ENCODE measurements at places on chromosomes 1 and 21.
A peak's percentile ranks its signal among the peaks of the same experiment; 100 is the strongest.

DNA sequence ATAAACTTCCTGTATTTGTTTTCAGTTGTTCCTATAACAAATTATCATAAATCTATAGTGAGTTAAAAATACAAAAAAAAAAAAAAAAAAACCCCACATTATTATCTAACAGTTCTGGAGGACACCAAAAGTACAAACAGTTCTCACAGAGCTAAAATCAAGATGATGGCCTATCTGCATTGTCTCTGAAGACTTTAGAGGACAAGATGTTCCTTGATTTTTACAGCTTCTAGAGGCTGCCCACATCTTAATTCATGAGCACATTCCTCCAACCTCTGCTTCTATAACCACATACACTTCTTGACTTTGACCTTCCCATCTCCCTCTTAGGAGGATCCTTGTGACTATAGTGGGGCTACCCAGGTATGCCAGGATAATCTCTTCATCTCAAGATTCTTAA is 806.1 kb downstream of the LTN1 start:
- DNase-seq: no peak

- no peak for DNase-seq
Measured at GRCh38 chr1:100246738-100247137, 2.9 kb downstream of the DBT start.

DNA sequence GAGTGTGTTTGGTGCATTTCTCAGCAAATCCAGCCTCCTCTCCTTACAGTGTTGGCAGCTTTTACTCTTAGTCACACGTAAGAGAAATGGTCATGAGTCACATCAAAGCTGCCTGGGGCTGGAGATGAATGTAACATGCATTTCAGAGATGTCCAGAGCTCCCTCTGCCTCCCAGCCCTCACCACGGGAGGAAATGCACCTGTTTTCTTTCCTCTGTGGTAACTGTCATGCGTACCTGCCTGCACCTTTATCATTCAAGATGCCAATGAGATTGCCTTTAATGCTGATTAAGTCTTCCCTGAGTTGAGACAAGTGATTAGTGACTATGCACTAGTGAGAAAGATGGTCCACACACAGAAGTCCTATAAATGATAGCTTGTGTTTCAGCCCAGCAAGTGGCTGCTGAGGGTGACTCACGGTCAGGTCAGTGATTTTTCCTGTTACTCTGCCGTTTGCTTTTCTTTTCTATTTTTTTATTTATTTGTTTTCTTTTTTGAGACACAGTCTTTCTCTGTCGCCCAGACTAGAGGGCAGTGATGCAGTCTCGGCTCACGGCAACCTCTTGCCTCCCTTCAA is 277.3 kb upstream of the FMN2 start:
- no peak for DNase-seq

DNA sequence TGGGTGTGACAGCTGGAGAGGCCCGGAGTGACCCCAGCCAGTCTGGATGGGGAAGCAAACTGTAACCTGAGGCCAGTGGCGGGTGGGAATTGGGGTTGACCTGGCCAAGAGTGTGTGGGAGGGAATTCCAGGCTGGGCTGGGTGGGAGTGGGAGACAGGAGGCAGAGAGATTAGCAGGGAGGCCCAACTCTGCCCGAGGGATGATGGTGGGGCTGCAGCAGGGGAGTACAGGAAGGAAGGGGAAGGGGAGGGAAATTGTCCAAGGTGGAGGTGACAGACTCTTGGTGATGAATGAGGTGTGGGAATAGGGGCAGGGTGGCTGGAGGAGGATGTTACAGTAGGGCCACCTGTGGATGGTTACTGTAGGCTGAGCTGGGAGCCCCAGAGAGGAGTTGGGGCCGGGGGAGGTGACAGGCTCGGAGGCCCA is 40.4 kb downstream of the HUNK start:
- DNase-seq: peak; percentile 62

- DNase-seq: peak; percentile 68
Measured at GRCh38 chr1:93328809-93329760, 16.6 kb upstream of the DR1 start.

GRCh38 chr1:22133247-22133930 is 9.5 kb downstream of the WNT4 start:
- DNase-seq: peak; percentile 77

DNA sequence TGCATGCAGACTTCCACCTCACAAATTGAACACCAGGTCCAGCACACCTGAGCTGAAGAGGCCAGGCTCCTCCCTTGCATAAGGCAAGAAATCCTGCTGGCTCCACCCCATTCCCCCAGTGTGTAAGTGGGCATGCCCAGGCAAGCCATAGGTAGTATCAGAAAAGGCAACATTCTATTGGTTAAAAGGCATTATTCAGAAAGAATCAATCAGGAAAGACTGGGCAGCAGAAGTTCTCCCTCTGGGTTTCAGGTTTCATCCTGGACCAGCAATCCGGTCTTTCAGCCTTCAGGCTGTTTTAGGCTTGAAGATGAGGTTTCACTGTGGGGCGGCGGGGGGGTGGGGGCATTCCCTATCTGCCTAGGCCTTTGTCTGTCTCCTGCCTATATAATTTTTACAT is 42.0 kb upstream of the LHX8 start:
- DNase-seq: no peak

DNA sequence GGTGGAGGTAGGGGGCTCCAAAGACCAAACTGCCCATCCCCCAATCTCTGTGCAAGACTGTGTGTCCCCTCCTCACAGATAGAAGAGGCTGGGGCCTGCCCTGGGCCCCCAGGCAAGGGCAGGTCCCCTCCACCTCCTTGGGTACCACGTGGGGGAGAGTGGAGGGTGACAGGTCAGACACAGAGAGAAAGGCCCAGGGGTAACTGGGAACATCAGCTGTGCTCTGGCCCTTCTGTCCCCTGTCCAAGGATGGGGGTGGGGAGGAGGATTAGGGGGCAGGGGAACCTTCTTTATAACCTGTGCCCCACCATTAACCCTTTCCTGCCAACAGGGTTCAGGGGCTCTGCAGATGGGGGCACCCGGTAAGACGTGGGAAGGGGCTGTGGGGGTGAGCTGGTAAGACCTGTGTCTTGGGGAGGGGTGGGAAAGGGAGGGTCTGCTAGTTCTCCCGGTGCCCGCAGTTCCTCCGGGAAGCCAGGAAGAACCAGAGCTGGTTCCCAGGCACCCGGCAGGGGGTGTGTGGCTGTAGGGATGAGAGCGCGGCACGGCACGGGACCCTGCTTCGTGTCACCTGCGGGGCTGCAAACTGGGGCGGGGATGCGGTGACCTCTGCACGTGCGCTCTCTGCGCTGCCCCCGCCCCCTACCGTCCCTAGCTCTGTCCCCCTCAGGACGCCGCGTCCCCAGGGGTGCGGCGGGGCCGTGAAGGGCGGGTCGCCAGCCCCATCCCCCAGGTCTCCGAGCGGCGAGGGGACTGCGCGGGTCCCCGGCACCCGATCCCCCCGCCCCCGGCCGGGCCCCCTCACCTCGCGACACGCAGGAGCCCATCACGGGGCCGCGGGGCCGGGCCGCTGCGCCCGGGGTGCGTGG is 601 bp downstream of the FAM131C start:
- DNase-seq: no peak

GRCh38 chr1:2046174-2046917 is 3.9 kb upstream of the PRKCZ start:
- DNase-seq: no peak

- no peak for DNase-seq
Measured at GRCh38 chr1:182602935-182603645, 1.1 kb downstream of the RGS16 start.

- no peak for DNase-seq
Measured at GRCh38 chr1:101220906-101221305, 15.9 kb upstream of the S1PR1 start.

DNA sequence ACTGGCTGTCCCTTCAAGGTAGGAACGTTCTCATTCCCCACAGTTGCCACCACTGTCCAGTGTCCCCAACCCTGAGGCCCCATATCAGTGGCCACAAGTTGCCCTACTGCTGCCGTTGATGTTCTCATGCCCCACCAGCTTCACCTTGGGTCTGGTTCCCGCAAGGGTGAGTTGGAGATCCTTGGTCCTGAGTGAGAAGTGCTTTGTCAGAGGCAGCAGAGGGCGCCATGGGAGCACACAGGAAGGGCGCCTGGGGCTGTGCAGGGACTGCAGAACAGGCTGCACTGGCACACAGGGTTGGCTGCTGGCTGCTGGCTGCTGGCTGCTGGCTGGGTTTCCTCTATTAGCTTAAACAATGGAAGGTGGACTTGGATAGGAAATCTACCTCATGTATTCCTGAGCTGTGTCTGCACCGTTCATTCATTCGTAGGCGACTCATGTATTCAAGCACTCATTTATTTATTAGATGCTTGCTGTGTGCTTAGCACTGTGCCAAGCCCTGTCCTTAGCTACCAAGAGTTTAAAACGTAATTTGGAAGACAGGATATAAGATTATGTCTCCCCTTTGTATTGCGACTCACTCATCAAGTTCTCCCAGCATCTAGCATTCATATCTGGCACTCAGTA is 2.1 kb upstream of the S100A9 start:
- peak; percentile 28 for DNase-seq

GRCh38 chr1:74470936-74471335 is 41.5 kb downstream of the LRRC53 start:
- DNase-seq: peak; percentile 18

DNA sequence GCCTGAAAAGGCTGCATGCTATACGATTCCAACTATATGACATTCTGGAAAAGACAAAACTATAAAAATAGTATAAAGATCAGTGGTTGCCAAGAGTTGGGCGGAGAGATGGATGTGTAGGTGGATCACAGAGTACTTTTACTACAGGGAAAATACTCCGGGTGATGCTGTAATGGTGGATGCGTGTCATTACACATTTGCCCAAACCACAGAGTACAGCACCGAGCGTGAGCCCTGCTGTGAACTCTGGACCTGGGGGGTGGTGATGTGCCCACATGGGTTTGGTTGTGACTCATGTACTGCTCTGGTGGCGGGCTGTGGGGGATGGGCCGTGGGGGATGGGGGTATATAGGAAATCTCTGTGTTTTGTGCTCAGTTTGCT is 162.7 kb upstream of the COL6A1 start:
- peak; percentile 37 for DNase-seq

- peak; percentile 63 for DNase-seq
Measured at GRCh38 chr1:6208723-6209660, 3.1 kb downstream of the RNF207 start.

- peak; percentile 74 for DNase-seq
Measured at GRCh38 chr1:202210385-202210784, 16.8 kb downstream of the LGR6 start.

DNA sequence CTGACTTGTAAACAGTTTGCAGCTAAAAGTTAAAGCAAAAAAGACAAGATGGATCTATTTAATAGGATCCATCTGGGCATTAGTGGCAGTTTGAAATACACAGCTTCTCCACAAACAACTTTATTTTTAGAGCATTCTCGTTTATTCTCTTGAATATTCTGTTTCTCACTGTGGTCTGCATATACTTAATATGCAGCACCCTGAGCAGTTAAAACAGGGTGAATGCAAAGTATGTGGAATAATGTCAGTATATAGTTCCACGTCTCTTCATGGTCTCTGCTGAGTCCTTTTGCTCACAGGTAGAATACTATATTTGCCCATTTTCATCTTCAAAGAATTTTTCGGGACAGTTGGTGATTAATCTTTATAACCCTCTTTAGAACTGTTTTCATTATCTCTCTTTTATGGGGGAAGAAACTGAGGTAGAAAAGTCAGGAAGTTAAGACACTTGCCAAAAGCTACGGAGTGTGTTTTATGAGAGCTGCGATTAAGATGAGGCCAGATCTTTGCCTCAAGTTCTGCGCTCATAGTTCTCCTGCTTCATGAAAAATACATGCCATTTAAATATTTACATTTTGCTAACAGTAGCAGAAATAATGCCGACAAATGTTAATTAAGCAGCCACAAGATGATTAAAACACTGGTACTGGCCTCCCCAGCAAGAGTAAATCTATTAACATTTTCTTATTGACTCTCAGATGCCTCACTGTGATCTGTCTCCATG is 115.6 kb downstream of the PTBP2 start:
- no peak for DNase-seq

GRCh38 chr1:1275836-1276235 is 2.2 kb upstream of the UBE2J2 start:
- no peak for DNase-seq

DNA sequence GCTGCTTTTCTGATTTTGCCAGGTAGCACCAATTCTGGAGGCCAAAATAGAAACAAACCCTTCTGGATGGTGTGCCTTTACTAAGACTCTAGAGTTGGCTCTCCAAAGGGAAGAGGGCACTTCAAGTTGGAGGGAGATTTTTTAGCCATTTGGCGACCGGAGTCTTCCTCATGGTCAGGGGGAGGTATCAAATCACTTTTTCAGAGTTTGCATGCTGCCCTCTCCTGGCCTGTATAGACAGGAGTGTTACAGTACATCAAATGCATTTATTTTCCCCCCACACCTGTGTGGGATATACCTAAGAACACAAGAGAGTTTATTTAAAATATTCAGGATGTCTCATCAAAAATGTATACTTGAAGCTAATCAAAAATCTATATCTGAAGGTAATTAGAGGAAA is 3.2 kb downstream of the GREM2 start:
- no peak for DNase-seq

- no peak for DNase-seq
Measured at GRCh38 chr1:116352349-116352813, 20.7 kb upstream of the ATP1A1 start.

- DNase-seq: no peak
Measured at GRCh38 chr1:202038688-202039346, 28.4 kb downstream of the ELF3 start.

GRCh38 chr1:44609768-44610526 is 64.3 kb downstream of the TMEM53 start:
- DNase-seq: no peak

GRCh38 chr1:170310951-170311350 is 165.2 kb downstream of the NTMT2 start:
- DNase-seq: no peak

DNA sequence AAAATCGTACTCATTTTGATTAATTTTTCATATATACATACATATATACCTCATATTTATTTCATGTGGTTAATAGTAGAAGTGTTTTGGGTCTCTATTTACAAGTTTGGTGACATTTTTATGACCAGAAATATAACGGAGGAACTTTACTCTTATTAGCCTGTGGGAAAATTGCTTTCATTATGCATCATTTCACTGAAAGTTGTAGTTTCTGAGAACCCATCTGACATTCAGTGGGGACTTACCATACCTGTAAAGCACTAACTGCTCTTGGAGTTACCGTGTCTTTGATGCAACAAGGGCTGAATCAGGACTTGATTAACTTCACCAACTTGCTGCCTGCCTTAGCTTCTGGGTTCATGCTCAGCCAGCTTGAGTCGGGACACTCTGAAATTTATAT is 49.9 kb upstream of the ITPKB start:
- no peak for DNase-seq

GRCh38 chr1:167111868-167112709 is 18.2 kb downstream of the STYXL2 start:
- no peak for DNase-seq

GRCh38 chr1:33726274-33726804 is 137.5 kb upstream of the HMGB4 start:
- no peak for DNase-seq

Measured in tongue (tissue), 3 donors.